Stimulated activated CD8-positive, alpha-beta memory T cell treated with anti-CD3 and anti-CD28 coated beads, Interleukin-15, amount 100 ng/mL, for 48 hours (primary cell): ENCODE measurements at places on chromosomes 5 and 9.

DNA sequence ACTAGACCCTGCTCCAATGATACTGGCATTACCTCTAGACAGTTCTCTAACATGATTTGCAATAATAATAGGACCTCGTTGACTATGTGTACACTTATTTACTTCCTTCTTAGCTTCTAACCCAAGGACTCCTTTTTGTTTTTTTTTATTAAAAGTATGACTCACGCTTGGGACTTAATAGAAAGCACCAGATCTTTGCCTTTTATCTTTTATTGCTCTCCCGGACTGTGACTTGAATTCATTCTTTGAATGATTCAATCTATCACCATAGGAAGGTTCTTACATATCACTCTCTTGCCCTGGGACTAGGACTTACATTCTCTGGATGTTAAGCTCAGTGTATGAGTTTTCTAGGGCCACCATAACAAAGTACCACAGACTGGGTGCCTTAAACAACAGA is 9.0 kb downstream of the C9 start:
- no peak for DNase-seq

DNA sequence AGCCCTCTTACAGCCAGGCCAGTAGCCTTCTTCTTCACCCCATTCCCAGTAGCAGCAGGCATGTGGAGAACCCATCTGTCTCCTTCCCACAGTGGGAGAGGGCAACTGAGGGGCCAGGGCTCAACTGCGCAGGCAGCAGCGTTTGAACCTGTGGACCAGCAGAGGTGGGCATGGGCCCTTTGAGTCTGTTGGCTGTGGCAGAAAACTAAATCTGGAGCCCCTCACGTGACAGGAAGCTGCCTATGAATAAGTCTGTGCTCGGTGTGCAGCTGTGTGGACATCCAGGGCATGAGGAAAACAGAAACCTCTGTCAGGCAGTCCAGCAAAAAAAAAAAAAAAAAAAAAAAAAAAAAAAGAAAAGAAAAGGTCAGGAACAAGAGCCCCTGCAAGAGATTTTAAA is 189.2 kb upstream of the NR3C1 start:
- no peak for DNase-seq

DNA sequence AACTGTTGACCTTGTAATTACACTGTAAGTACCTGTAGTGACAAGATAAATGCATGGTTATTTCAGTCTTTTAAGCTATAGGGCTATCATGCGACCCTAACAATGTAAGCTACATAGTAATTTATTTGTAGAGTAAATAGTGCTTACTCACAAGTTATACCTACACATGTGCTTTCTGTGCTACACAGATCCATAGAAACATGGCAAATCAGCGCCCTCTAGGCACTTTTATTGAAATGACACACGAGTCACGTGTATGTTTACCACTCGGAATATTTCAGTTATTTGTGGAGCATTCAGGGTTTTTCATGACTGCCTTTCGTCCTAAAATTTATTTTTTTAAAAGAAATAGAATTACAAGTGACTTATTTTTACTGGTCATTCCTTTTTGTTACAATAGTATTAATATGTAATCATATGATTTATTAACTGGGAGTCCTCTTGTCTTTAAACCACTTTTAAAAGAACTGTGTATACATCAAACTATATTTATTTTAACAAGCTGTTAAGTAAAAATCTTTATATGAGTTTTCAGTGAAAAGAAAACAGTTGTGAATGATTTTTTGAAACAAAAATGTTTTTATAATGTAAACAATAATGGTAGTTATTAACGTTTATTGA is 1242.3 kb upstream of the WWC1 start:
- no peak for DNase-seq

DNA sequence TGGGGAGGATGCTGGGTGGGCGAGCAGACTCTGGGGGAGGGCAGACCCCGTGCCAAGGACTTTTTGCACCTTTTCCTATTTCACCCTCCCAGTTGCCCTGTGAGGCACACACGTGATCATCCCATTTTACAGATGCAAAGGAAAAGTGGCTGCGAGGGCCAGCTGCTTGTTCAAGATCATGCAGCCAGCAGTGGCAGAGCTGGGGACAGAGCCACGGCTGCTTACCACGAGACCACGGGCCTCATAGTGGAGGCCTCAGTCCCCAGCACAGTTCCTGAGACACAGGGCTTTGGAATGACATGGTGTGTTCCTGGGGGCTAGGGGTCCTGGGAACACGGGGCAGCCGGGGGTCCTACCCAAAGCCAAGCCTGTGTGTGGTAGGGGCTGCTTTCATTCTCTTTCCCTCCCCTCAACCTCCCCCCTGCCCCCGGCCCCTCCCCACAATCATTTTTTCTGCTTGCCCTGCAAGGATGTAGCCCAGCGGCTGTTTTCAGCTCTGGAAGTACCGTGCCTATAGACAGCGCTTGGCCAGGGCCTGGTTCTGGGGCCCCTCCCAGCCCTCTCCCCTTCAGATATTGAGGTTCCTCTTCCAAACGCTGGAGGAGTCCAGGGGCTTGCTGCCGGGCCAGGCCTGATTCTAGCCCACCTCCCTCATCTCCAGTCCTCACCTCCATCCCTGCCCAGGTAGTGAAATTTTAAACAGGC is 58.5 kb upstream of the IER5L start:
- no peak for DNase-seq

DNA sequence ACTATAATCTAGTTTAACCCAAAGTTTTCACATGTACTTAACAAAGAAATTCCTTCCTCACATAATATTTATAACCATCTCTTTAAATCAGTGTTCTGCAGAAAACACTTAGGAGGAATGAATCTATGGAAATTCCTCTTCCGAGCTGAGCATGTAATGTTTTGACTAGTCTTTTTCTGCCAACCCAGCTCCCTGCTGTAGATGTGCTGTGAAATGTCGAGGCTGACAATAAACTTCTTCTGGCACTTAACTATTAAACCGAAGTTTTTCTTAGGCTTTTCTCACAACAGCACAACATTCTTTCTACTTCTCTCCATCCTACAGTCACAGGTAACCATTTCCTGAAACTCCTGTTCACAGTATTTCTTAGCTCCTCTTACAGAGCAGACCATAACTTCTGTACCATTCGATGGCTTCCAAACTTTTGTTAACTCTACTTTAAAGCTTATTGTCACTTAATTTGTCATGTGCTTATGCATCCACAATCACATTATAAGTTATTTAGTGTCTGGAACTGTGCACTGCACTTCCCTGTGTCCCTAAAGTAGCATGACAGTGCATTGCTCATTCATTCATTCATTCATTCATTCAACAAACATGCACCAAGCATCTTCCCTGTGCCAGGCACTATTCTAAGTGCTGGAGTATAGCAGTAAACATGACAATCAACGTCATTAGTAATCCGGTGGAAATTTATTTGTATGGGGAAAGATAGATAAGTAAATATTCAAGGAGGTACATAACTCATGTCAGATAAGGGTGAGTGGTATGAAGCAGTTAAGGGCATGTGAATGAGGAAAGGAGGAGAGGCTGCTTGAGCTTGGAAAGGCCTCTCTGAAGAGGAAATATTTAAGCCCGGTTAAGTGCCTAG is 54.6 kb downstream of the TSSK1B start:
- no peak for DNase-seq

GRCh38 chr9:9920425-9921060 is 692.3 kb downstream of the PTPRD start:
- DNase-seq = no peak

DNA sequence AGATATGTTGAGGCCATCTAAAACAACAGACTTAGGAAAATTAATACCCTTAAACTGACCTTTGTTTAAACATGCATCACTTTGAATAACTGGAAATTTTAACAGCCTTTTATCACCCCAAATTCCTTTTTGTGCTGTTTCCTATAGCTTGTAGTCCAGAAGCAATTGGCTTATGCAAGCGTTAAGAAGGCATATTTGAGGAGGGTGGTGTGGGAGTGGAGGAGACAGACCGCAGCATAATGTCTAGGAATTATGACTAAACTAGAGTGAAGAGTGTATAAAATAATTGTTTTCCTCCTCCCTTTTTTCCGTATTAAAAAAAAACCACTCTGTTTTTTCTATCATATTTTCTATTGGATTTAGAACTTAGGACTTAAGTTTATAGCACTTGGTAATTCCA is 51.8 kb upstream of the MPDZ start:
- no peak for DNase-seq

DNA sequence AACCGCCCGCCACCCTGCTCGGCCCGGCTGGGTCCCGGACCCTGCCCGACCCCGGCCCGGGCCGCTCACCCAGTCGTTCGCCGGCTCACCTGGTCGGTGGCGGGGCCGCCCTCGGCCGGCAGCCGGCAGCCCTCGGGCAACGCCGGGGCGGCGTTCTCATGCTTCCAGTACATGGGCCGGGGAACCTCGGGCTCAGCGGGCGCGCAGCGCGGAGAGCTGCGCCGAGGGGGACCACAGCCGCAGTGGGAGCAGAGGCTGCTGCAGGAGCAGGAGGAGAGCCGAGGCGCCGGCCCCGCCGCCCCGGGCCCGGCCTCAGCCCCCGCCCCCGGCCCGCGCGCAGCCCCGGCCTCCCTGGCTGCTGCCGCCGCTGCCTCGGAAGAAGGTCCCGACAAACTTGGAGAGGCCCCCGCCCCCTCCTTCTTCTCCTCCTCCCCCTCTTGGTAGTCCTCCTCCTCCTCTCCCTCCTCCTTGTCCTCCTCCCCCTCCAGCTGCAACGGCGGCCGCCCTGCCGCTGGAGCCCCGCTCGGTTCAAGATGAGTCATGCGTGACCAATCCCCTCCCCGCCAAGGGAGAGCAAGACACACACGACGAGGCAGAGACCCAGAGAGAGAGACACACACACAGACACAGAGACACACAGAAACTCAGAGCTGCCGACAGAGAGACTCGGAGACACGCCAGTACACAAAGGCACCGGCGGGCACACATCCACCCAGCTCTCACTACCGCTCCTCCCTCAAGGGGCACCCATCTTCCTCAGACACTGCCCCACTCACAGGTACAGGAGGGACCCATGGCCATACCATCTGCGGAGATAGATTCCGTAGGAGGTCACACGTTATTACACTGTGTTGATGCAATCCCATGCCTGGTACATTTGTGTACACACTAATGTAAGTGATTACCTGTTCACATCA is at the start of gene LHX6:
LHX6 (minus strand) TSS at position 390 of the 917 bp plus-strand sequence; CDS start at position 173, 217 bp downstream.
- DNase-seq = no peak

DNA sequence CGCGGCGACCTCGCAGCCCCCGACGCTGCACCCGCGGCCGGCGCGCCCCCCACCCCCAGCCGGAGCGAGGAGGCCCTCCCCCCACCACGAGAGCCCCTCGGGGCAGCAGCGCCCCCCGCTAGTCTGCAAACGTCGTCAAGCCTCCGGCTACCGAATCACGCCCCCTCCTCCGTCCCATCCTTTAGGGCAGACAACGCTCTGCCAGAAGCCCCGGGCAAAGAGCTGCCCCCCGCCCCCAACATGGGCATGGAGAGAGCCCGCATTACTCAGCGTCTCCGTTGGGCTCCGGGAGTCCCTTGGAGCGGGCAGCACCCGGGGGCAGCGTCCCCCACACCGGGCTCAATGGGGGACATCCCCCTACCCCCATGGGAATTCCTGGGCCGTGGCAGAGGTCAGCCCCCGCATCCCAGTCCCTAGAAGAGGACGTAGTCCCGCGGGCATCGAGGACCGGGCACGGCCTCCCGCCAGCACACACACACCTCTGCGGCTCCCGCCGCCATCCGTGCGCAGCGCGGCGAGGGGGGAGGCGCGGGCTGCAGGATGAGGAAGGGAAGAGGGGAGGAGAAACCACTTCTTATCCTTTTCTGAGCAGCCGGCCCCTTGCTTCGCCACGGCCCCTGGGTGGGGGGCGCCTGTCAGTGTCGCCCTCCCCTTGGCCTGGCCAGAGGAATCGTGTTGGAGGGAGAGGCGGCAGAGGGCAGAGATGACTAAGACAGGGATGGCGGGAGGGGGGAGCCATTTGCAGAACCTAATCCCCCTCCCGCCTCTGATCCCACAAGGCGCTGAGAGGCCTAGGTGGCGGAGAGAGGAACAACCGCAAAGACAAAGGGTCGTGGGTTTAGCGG is 750 bp downstream of the DNM1 start:
- DNase-seq = no peak

GRCh38 chr9:127561491-127562278 is 50.4 kb upstream of the STXBP1 start:
- no peak for DNase-seq

DNA sequence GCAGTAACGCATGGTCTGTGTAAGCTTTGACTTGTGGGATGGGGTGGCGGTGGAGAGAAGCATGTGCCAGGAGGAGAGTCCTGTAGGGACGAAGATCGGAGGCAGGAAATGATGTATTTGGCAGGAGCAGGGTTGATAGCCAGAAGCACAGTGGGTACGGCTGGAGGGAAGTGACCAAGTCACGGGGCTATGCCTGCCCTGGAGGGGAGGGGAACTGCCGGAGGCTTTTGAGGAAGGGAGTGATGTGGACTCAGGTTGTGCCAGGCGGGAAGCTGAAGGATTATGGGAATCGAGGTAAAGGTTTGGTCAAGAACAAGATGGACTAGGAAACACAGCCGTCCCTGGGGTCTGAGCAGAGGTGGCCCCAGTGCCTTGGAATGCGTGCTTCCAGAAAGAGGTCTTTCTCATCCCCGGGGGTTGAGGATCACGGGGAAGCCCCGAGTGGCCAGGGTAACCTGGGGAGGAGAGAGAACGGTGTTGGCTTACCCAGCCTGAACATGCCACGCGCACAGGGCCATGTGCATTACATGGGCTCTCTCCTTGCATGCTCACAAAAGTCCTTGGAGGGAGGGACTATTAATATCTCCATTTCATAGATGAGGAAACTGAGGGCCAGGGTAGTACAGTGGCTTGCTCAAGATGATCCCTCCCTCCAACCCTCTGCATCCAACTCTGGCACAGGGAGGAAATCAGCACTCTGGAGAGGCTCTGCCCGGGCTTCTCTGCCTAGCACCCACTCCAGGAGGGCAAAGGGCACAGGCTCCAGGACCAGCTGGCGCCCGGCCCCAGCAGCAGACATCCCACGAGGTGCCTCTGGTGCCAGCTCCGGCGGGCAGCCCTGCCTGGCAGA is 253.8 kb downstream of the PBX3 start:
- DNase-seq = no peak

- DNase-seq = peak; percentile 47
These were observed 3.9 kb downstream of the TEX53 start for GRCh38 chr9:114653556-114654159.

- DNase-seq = no peak
These were observed 27.2 kb downstream of the C9orf152 start for GRCh38 chr9:110180511-110181434.

DNA sequence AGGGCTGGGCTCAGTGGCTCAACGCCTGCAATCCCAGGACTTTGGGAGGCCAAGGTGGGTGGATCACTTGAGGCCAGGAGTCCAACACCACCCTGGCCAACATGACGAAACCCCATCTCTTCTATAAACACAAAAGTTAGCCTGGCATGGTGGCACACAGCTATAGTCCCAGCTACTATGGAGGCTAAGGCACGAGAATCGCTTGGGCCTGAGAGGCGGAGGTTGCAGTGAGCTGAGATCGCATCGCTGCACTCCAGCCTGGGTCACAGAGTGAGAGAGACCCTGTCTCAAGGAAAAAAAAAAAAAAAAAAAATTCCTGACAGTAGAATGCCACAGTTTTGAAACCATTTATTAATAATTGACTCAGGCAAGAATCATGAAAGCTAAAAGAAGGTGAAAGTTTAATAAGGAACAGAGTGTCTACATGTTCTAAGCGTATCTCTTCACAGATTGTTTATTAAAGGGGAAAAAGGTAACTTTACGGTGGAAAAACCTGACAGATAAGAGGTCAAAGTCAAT is 5.7 kb upstream of the PTGR1 start:
- no peak for DNase-seq
